ENCODE measurements at places on chromosomes 12 and 14.

DNA sequence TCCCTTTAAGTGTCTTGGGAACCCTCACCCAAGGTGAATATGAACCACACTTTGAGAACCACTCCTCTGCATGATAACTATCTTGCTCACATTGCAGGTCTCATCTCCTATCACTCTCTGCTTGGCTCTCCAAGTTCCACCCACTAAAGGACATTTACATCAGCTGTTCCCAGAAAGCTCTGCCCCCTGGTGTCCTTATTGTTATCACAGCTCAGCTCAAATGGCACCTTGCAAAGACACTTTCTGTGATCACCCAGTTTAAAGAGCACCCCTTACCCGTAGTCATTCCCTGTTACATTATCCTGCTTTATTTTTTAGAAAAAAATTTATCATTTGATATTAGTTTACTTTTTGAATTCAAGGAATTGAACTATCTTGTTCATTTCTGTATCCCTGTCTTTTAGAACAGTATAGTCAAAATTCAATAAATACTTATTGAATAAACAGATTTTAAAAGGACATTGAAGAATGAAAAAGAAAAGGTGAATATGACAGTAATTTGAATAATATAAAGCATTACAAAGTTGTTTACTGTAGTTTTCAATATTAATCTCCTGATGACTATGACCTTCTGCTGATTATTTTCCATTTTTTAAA lies 20.5 kb upstream of the GUCY2C start:
- DNase-seq: peak; percentile 45

GRCh38 chr12:107108995-107109508 lies 15.7 kb upstream of the CRY1 start:
- DNase-seq: no peak

DNA sequence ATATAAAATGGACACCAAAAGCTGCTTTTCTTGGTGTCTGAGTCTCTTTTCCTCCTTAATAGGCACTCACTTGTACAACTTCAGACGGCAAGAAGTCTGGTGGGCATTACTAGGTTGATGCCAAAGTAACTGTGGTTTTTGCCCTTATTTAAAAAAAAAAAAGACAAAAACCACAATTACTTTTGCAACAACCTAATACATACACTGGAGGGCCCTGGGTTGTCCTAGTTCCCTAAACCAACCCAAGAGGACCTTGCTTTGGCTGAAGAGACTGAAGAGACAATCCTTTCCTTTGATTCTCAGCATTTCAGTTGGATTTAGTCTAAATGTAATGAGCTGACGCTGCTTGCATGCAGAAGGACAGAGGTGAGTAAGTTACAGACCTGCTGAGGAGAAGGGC lies 16.2 kb upstream of the PLEKHG3 start:
- DNase-seq: no peak

DNA sequence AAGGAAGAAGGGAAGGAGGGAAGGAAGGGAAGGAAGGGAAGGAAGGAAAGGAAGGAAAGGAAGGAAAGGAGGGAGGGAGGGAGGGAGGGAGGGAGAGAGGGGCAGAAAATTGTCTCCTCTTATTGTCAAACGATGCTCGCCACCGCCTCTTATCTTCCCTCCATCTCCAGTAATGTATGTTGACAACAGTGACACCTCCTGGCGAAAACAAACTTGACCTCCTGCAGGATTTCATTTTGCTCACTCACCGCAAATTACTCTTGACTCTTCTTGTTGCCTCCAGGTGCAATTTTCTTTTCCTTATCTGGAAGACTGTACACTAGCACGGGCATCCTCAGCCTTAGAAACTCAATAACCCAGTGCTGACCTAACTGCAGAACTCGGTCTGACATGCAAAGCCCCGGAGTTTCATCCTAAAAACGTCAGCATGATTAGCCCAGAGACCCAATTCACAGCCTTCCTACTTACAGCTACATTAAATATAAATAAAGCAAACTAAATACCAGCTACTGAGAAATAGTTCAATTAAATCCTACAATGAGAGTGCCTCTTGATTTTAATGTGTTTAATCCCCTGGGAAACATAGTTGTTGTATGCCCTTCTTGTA lies 512.4 kb upstream of the TMPO start:
- peak; percentile 5 for DNase-seq

DNA sequence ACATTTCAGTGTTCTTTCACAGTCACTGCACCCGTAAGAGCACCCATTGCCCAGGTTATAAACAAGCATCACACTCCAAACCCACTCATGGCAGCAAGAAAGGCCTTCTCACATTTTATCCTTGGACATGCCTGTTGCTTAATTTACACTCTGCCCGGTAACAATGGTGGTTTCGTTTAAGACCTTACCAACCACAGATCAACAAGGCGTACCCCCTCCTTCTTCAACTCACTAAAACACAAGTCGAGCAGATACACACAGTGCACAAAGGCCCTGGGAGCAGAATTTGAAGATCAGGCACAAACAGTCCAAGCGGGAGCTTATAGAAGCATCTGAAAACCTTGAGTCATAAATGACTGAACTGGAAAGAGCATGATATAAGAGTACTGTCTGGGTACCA lies 98.1 kb downstream of the GALC start:
- DNase-seq: no peak

DNA sequence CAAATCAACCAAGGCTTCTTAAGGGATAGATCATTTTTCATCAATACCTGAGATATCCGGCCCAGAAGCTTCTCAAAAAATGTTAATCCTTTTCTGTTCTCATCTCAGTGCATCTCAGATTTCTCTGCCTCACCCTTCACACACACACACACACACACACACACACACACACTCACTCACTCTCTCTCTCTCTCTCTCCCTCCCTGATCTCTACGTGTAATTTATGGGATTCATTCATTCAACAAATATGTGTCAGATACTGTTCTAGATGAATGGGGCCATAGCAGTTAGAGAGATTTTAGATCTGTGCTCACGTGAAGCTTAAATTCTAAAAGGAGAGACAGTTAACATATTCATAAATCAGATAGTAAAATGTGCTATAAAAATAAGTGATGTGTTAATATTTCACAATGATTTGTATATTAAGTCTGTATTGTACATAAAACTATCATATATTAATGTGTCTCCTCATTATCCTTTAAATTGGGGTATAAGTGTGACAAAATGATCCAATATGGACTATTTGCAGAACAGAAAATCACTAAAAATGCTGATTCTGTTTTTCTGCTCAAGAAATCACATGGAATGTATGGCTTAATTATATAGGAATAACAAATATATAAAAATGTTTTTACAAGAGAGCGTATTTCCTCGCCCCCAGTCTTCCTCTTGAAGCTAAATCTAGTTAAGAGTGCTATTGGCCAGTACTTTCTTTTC lies 7.3 kb upstream of the FRMD6 start:
- DNase-seq: no peak

- DNase-seq: no peak
These were observed 62.1 kb upstream of the TRIM9 start for GRCh38 chr14:51157012-51157411.

GRCh38 chr12:88600272-88600671 lies 20.0 kb upstream of the KITLG start:
- no peak for DNase-seq

GRCh38 chr14:76576047-76576741 lies 185.1 kb upstream of the VASH1 start:
- no peak for DNase-seq
